ENCODE measurements at places on chromosomes 12 and 14.
A peak's percentile ranks its signal among the peaks of the same experiment; 100 is the strongest.

GRCh38 chr12:23060161-23060560, 435.2 kb downstream of the ETNK1 start:
- no peak for DNase-seq

- peak; percentile 57 for DNase-seq
These were observed 601 bp downstream of the MDGA2 start for GRCh38 chr14:47674543-47675465.

DNA sequence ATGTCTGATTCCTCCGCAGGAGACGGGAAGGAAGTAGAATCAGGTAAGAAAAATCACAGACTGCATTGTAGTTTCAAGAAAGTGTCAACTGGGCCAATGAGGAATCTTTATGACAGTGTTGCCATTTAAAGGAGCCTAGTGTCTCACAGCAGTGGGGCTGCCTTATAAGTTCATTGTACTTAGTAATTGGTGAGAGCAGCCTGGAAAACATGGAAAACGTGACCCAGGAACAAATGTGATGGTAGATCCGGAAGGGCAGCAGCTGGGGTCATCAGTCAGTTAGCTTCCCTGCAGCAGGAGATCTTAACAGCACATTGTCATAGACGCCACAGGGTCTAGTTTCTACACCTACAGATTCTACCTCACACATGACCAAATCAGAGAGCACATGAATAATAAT, 630.0 kb upstream of the LMO3 start:
- no peak for DNase-seq

- no peak for DNase-seq
These were observed 2.7 kb downstream of the ARID2 start for GRCh38 chr12:45732250-45732649.

DNA sequence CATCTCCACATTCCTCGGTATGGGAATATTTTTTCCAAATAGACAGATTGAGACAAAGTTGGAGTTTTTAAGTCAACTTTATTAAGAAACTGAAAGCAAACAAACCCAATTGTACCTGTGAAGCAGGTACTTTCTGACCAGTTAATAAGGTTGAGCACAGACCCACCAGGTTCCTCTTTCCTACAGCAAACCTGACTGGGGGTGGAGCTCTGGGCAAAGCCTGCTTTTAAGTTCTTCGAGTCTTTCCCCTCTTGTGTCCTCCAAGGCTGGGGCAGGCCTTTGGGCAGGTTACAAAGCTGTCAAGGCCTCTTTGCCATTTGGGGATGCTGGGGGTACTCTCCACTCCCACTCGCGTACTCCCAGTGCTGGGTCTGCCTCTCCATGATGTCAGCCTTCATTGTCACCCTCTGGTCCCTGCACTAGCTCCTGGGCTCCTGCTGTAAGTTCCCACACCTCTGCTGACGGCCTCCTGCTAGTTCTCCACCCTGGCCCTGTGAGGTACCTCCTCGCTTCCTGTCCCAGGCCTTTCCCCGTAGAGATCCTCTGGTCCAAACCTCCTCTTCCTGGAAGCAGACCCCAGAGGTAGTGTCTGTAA, 3.2 kb downstream of the KCNH3 start:
- DNase-seq: no peak

GRCh38 chr12:459430-460258, at the start of gene B4GALNT3:
TSS of gene B4GALNT3 (plus strand) at chr12:459939. CDS start at chr12:460377, 438 bp downstream.
- no peak for DNase-seq

GRCh38 chr12:34335819-34336262, 313.5 kb downstream of the ALG10 start:
- no peak for DNase-seq

DNA sequence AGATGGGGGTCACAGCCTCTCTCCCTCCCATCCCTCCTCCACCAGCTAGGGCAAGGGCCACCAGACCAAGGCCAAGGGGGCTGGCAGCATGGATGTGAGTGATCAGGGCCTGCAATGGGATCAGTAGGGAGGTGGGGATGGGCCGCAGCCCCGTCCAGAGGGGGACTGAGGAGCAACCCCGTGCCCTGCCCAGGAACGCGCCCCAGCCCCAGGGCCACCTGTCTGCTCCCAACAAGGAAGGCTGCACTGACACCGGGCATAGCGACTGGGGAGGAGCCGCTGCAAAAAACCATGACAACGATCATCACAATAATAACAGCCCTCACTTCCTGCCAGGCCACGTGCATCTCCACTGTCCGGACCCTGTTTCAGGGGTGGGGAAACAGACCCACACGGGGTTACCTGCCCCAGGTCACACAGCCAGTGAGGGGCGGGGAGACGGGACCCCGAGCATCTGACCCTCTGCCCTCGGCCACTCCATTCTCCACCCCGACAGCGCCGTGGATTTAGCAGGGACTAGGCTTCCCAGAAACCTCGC, 24.3 kb downstream of the NCOR2 start:
- peak; percentile 88 for DNase-seq

DNA sequence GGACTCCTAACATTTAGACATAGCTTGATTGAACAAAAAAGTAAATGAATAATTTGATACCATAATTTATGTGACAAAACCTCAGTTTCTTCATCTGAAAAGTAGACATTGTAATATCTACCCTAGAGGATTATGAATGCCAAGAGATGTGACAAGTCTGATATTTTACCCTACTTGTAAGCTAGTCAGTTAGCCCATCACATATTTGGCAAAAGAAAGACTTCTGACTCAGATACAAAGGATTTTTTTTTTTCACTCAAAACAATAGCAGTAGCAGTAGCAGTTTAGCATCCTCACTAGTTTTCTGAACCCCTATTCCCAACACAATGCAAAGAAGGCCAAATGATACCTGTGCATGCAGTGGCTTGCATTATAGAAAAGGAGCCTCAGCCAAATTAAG, 377.3 kb upstream of the E2F7 start:
- no peak for DNase-seq

DNA sequence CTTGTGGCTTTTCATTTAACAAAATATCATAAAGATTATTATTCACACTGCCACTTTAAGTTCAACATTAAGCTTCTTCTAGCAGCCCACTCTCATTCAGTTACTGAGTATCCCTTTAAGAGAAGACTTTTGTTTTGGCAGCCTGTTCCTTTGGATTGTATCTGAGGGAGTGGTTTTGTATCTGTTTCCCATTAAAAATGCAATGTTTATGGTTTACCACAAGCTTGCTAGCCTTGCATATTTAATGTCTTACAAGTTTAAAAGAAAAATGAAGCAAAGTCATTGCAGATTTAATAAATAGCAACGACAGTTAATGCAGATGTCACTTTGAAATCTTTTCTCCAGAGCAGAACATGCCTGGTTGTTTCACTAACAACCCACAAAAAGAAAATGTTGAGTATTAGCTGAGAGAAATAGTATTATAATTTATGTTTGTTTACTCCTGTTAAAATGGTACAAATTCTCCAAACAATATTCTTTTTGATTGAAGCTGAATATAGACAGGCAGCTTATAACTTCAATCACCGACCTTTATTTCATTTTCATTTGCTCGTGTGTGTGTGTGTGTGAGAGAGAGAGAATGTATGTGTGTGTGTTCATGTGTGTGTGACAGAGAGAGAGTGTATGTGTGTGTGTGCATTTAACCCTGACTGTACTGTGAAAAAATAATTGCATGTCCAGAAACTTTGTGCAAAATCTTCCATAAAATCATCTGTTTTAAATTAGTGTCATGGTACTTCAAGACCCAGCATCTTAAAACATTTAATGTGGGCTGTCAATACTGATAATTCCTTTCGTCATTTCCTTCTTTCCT, 1.8 kb downstream of the DCN start:
- no peak for DNase-seq

- DNase-seq: peak; percentile 77
These were observed 70.3 kb downstream of the ADGRD1 start for GRCh38 chr12:131024026-131024425.

DNA sequence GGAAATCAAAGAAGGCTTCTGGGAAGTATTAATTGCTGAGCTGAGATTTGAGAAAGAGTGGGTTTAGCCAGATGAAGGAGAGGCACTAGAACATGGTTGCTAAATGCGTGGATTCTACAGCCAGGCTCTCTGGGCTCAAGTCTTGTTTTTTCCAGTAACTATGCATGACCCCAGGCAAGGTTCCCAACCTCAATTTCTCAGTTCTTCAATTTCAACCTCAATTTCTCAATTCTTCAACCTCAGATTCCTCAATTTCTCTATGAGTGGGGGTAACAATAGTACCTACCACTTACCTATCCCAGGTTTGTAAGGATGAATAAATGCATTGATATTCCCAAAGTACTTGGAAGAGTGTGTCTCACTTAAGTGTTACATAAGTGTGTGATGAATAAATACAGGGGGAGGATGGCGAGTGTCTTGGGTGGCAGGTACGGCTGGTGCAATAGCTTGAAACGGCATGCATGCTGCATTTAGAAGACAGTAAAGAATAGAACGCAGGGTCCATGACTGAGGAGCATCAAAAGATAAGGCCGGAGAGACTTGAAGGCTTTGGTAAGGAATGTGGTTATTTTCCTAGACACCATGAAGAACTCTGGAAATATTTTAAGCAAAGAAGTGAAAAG, 149.1 kb upstream of the ATP2B1 start:
- DNase-seq: no peak

GRCh38 chr12:87796961-87797516, 232.2 kb downstream of the C12orf50 start:
- DNase-seq: no peak

GRCh38 chr12:58247633-58248032, 306.3 kb downstream of the ATP23 start:
- DNase-seq: no peak

- DNase-seq: no peak
These were observed 105.2 kb downstream of the MED13L start for GRCh38 chr12:116172224-116172849.

- DNase-seq: no peak
These were observed 25.2 kb downstream of the SLC24A4 start for GRCh38 chr14:92348154-92348553.

- no peak for DNase-seq
These were observed 160.5 kb upstream of the DIO3 start for GRCh38 chr14:101400830-101401229.

GRCh38 chr12:3489057-3489456, 1.9 kb upstream of the PRMT8 start:
- DNase-seq: no peak

DNA sequence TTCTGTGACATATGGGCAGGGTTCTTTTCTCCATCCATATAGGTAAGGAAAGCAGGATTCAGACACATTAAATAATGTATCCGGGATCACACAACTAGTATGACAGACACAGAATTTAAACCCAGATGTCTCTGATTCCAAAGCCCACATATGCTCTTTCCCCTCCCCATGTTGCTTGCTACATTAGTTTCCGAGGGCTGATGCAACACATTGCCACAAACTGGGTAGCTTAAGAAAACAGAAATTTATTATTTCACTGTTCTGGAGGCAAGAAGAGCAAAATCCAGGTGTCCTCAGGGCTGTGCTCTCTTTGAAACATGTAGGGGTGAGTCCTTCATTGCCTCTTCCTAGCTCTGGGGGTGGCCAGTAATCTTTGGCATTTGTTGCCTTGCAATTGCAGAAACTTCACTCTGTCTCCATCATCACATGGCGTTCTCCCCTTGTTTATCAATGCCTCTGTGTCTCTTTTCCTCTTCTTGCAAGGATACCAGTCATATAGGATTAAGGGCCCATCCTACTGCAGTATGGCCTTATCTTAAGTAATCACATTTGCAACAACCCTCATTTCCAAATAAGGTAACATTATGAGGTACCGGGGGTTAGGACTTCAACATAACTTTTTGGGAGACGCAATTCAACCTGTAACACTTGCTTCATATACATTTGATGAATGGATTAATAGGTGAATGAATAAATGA, 83.0 kb upstream of the CCND2 start:
- no peak for DNase-seq

DNA sequence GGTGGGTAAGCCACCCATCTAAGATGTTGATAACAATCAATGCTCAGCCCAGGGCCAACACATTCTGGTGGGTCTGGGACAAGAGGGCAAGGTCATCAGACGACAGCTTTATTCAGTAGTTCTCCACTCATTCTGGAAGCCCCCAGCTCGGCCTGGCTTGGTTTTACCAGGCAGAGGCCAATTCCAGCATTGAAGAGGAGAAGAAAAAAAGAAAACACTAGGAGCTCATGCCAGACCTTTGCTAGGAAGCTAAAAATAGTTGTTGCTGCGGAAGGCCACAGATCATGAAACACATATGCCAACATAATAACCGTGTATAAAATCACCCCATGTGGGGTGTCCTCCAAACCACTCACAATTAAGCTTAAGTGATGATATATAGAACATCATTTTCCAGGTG, 44.4 kb downstream of the CCDC60 start:
- DNase-seq: no peak

- no peak for DNase-seq
These were observed 936 bp downstream of the TFCP2 start for GRCh38 chr12:51171884-51172514.

- no peak for DNase-seq
These were observed 119.9 kb downstream of the DENND5B start for GRCh38 chr12:31471051-31471450.

DNA sequence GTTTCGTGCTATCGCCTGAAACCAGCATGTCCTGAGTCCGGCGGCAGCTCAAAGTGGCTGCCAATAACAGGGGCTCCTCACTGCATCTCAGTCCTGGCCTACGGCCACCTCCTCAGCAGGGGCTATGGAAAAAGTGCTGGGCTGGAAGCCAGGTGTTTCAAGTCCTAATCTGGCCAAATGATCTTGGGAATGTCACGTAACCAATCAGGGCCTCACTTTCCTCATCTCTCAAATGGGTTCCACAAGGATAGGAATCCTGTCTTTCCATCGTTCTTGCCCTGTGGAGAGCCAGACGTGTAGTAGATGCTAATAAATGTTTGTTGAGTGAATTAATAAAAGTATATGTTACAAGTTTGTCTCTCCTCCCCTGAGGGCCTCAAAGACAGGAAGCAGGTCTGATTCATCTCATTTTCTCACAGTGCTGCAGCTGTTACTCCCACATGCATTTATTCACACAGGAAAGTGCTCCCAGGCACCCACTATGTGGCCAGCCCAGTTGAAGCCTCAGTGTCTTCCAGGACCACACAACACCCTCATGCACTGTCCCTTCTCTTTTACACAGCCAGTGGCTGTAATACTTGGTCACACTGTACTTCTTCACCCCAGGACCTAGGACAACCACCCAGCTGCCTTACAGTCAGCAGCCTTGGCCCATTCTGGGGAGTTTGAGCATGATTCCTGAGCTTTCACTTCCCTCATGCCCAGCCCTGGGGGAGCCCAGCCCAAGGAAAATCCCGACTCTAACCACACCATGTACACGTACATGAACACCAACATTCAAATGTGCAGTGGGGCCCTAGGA, 5.0 kb downstream of the CMKLR1 start:
- DNase-seq: no peak

Measured in chondrocyte (in vitro differentiated cells).